ENCODE measurements at places on chromosomes 7 and 10. TPM values are rescaled to one million over a fixed set of nuclear protein-coding genes. Genes with fewer than 3 reads are reported as not detected.

- no peak for DNase-seq
Observed at GRCh38 chr10:87799860-87800259, 18.2 kb downstream of the ATAD1 start.

- peak; percentile 55 for DNase-seq
Observed at GRCh38 chr7:47441796-47442604, 139.9 kb downstream of the TNS3 start.

DNA sequence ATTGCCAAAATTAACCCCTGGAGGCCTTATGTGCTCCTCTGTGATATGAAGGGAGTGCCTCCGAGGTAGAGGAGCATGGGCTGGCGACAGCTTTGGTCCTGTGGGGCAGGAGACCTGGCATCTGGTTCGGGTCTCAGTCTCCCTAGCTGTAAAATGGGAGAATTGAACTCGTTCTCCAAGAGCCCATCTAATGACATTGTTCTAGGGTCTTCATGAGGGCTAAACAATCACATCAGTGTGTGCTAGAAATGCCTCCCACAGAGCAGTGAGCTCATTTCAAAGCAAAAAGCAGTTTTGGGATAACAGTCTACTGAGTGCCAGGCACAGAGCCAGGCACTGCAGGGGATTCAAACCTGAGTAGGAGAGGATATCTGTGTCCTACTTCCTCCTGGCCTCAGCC, 248.0 kb downstream of the RPS24 start:
- DNase-seq = no peak

DNA sequence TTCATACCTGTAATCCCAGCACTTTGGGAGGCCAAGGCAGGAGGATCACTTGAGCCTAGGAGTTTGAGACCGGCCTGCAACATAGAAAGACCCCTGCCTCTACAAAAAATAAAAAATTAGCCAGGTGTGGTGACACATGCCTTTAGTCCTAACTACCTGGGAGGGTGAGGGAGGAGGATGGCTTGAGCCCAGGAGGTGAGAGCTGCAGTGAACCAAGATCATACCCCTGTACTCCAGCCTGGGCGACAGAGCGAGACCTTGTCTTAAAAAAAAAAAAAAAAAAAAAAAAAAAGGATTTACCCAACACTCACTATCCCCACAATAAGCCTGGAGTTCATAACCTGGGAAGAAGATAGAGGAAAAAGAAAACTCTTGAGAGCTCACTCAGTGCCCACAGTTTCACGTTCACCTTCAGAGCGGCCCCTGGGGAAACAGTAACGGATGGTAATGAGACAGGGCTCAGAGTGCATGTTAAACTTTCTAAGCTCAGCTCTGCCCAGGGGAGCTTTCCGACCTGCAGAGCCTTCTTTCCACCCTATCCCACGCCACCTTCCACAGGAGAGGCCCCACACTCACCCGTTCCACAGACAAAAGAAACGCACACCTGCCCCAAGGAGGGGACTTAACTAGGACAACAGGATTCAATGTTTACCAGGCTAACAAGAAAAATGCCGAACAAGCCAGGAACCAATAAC, 259.8 kb upstream of the KLF14 start:
- no peak for DNase-seq

DNA sequence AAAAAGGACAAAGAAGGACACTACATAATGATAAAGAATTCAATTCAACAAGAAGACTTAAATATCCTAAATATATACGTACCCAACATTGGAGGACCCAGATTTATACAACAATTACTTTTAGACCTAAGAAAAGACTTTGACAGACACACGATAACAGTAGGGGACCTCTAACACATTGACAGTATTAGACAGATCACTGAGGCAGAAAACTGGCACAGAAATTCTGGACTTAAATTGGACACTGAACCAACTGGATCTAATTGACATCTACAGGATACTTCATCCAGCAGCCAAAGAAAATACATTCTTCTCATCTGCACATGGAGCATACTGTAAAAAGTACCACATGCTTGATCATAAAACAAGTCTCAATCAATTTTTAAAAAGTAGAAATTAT, 103.8 kb downstream of the DGKI start:
- no peak for DNase-seq

- peak; percentile 67 for DNase-seq
Observed at GRCh38 chr7:96300502-96300901, 21.4 kb downstream of the SLC25A13 start.

- DNase-seq = no peak
Observed at GRCh38 chr7:69862413-69863064, 264.3 kb downstream of the AUTS2 start.

DNA sequence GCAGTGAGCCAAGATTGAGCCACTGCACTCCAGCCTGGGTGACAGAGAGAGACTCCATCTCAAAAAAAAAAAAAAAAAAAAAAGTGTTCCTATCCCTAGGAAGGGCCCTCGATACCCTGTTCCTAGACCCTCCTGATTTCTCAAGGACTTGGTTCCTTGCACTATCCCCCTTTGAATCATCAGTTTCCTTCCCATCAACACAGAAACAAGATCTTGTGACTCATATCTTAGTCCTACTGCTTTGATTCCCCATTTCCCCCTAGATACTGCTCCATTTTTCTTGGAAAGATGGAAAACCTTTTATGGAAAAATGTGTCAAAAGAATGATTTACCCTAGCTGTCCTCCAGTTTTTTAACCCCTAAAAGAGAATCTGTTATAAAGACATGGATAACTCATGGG, 1.7 kb upstream of the ZNF862 start:
- DNase-seq = no peak

- DNase-seq = peak; percentile 6
Observed at GRCh38 chr10:36042135-36042534, 400.0 kb upstream of the FZD8 start.

GRCh38 chr7:71721742-71722141, 589.8 kb downstream of the GALNT17 start:
- DNase-seq = no peak

- DNase-seq = peak; percentile 96
Observed at GRCh38 chr10:74924251-74924963, 98.0 kb downstream of the KAT6B start.

GRCh38 chr10:4270116-4270515, 485.1 kb upstream of the KLF6 start:
- DNase-seq = peak; percentile 89

GRCh38 chr10:43206391-43207235, 60.3 kb downstream of the RASGEF1A start:
- no peak for DNase-seq

DNA sequence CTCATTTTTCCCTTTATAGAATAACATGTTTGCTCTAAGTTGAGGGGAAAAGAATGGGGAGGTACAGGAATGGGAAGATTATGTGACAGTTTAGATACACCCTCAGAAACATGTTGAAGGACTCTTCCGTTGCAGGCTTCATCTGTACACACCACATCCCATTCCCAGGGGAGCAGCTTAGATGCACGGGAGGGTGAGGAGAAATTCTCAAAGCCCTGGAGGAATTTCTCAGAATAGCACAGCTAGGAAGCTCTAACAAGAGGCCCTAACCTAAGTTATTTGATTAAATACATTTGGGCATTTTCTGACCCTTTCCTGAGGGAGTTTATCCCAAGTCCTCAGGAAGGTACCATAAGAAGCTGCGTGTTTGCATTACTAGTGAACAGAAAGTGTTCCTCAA, 660.2 kb upstream of the IGFBP3 start:
- DNase-seq = no peak

- DNase-seq = no peak
Observed at GRCh38 chr7:101813402-101814019, 3.9 kb upstream of the CUX1 start.

GRCh38 chr7:151296202-151296992, 45.2 kb upstream of the NUB1 start:
- no peak for DNase-seq

GRCh38 chr7:96061009-96061408, 260.9 kb downstream of the SLC25A13 start:
- DNase-seq = no peak

- no peak for DNase-seq
Observed at GRCh38 chr7:12746211-12746610, 58.8 kb downstream of the ARL4A start.

- peak; percentile 76 for DNase-seq
Observed at GRCh38 chr10:43105102-43105955, 28.5 kb downstream of the RET start.

- peak; percentile 66 for DNase-seq
Observed at GRCh38 chr7:77887567-77887966, 89.0 kb downstream of the PHTF2 start.

DNA sequence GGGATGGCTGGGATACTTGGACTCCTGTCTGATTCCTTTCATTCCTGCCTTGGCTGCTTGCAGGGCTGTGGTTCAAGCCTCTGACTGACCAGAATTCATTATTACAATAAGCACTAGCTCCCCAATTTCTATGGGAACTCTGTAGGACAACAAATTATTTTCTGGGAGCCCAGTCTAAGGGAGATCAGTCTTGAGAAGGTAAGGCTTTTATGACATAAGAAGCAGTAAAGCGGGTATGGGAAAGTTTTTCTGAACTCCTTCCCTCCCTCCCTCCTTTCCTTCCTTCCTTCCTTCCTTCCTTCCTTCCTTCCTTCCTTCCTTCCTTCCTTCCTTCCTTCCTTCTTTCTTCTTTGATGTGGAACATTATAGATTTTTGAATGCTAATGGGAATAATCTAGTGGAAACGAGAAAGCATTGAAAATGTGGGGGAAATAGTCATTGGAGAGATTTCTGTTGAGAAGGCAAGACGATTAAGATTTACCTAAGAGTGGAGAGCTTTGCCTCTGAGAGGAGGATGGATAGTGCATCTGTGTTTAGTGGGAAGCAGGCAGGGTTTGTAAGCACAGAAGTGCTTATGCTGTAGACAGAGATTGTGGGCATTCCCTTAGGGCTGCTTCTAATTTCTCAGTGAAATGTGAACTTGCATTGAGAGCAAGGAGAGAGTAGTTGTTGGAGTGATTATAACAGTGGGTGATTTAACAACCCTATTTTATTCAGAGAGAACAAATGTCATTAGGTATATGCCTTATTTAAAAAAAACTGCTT, 201.5 kb downstream of the DNAJB9 start:
- no peak for DNase-seq

DNA sequence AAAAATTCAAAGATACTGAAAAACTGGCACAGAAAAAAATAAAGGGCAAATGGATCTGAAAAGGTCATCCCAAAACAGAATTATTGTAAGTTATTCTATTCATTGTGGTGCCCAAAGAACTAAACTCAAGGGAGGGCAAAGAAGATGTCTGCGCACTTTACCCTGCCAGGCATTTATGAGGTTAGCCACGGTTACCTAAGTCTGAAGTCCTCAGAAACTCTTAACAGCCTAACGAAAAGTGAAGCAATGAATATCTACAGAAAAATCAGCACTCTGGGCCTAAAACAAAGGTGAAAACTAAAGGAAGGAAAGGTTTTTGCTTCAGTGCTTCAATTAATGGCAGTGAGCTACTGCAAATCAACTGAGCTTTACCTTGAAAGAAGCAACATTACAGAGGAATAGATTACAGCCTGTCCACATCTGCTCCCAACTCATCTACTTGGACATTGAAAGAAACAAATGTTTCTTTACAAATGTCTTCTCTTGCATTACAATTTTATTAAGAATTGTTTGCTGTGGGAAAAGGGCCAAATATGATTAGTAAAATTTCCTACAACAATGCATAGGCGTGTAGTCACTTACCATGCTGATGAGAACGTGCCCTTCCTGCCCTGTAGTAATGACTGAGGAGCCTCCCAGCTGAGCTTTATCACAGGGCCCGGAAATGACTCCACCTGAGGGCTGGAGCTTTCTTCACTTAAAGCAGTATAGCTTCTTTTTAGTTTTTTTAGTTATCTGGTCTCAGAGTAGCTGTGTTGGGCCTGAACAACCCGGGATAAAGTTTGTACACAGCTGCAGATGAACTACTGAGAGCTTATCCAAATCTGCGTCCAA, at the start of gene TUBAL3:
Gene TUBAL3, minus strand, starts transcription at position 621 of the 834 bp plus-strand sequence. Its CDS starts 36 bp downstream, at position 585.
- no peak for DNase-seq

DNA sequence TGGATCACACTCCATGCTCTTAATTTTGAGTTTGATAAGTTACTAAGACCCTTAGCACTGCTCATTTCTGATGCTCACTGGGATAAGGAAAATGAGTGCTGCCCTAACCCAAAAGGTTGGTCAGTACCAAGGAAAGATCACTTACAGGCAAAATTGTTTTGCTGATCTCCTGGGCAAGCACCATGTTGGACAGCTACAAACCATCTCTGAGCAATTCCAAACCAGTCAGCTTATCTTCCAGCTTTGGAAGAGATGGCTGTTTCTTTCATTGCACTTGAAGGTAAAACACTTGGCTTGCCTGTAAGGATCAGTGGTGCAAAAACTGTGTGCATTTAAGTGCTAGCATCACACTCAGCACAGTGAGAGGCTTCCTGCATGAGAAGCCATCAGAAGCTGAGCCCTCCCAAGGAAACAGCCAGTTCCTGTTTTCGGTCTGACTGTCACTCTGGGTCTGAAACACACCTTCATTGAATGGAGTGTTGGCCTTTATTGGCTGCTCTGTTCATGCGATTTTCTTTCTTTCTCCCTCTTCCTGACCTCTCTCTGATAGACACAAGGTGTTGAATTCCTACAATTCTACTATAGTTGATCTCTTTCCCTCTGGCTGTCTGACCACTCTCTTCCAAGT, 126.4 kb upstream of the GHITM start:
- DNase-seq = no peak

- DNase-seq = no peak
Observed at GRCh38 chr7:85392326-85392725, 205.5 kb upstream of the SEMA3D start.

DNA sequence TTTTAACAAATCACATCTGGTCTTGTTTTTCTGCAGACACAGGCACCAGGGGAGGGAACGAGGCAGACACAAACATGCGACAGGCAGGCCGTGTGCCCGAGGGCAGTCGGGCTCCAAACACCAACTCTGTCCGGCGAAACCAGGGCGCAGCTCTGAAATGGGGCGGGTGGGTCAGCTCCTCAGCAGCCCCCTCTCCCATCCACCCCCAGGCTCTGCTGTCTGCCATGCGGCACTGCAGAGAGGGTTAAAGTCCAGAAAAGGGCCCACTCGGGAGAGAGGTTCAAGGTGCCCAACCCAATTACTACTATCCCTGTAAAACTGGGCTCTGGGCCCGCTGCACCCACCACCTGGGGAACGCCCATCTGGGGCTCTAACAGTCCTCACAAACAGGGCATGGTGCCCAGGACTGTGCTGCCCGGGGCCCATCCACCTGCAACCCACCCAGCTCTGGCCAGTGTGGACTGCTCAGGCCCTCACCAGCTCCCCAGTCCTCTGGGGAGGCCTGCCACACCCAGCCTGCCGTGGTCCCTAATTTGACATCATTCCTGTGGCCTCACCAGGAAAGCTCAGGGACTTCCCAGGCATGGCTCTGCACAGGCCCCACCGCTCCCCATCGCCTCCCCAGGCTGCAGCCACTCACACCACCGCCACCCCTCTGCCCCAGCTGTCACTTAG, 18.7 kb downstream of the YKT6 start:
- DNase-seq = no peak

- peak; percentile 51 for DNase-seq
Observed at GRCh38 chr10:480928-481552, 208.4 kb downstream of the DIP2C start.

- DNase-seq = no peak
Observed at GRCh38 chr7:28316489-28316888, 95.8 kb upstream of the CREB5 start.

- DNase-seq = peak; percentile 62
Observed at GRCh38 chr10:58322072-58322834, 12.6 kb upstream of the UBE2D1 start.

GRCh38 chr7:2093843-2094220, 138.9 kb downstream of the MAD1L1 start:
- DNase-seq = no peak

SPDYE11 gene
- not detected for total RNA-seq

CNNM1 gene
- total RNA-seq = 3.5 TPM

BTAF1 gene
- 59.2 TPM for total RNA-seq

CUBN gene
- total RNA-seq = 0.86 TPM

H2BK1 gene
- not detected for total RNA-seq

SPDYE8 gene
- total RNA-seq = not detected

PALD1 gene
- total RNA-seq = 0.32 TPM

IGF2BP3 gene
- total RNA-seq = 9.1 TPM

MYH16 gene
- not detected for total RNA-seq

KCNIP2 gene
- total RNA-seq = 0.86 TPM

All from fibroblast of villous mesenchyme (primary cell).